ENCODE measurements at places on chromosomes 12 and 14. TPM values are rescaled to one million over a fixed set of nuclear protein-coding genes. Genes with fewer than 3 reads are reported as not detected.
A peak's percentile ranks its signal among the peaks of the same experiment; 100 is the strongest.

DNA sequence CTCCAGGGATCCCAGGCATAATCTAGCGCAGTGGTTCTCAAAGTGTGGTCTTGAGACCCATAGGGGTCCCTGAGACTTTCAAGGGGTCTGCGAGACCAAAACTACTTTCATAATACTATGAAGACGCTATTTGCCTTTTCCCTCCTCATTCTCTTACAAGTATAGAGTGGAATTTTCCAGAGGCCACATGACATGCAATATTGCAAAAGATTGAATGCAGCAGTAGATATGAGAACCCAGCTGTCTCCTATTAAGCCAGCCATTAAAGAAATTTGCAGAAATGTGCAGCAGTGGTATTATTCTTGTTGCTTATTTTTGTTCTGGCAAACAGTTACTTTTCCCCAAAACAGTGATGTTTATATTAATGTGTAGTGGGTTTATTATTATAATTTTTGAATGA lies 62.8 kb downstream of the VWF start:
- no peak for DNase-seq

GRCh38 chr12:114918535-114919233 lies 234.7 kb upstream of the TBX3 start:
- DNase-seq, result no peak

The SLC17A8 gene
- 0.06 TPM for polyA plus RNA-seq

- DNase-seq, result no peak
Measured at GRCh38 chr12:19038209-19038608, 91.3 kb upstream of the PLEKHA5 start.

GRCh38 chr14:100587086-100587762 lies at the start of gene BEGAIN:
Gene BEGAIN (minus strand): TSS chr14:100587417. CDS start chr14:100587290, 127 bp downstream.
- DNase-seq, result no peak

DNA sequence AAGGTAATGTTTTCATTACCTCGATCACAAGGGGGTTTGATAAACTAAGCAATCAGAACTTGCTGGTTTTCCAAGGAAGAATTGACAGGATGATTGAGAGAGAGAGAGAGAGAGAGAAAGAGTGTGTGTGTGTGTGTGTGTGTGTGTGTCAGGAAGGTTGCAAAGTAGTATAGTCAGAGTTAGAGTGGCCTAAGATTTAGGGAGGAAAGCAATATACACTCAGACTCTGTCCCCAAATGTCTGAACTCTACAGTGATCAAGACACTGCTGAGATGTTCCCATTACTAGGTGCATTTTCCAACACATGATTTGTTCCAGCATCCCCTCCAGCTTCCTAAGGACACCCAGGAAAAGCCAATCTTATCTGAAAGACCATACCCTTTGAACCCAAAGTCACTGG lies 1074.1 kb downstream of the BCL11B start:
- no peak for DNase-seq

DNA sequence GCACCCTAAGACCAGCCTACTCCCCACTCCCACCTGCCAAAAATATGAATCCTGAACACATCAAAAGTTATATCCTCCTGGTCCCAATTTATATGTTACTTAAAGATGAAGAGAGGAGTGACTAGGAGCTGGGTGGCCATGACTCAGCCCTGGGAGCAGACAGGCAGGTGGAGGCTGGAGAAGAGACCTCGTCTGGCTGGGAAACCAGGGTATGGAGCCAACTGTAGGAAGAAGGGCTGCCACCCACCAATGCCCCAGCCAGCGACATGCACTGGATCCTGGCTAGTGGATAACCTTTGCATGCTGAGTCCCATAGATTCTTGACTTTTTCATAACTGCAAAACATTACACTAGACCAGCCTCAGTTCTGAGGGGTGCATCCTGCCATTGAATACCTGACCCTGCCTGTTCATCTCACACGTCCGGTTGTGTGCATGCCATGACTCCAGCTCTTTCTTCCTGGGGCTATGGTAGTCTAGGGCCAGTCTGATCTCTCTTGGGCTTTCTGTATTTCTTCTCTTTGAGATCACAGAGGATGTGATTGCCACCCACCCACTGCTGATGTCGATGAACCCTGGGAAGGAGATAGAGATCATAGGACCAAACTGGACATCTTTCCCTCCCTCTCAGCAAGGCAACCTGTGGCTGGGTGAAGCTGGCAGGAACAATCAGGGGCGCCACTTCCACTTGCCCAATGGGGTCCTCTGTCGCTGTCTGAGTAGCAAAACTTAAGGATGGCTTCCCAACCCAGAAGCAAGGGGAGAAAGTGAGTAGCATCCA lies 69.6 kb upstream of the DDX11 start:
- no peak for DNase-seq

The ARMH4 gene
- polyA plus RNA-seq, result 6.8 TPM

The PMCH gene
- 0.42 TPM for polyA plus RNA-seq

- DNase-seq, result no peak
Measured at GRCh38 chr14:32507029-32507984, 178.2 kb downstream of the AKAP6 start.

The NOVA1 gene
- 13.2 TPM for polyA plus RNA-seq

DNA sequence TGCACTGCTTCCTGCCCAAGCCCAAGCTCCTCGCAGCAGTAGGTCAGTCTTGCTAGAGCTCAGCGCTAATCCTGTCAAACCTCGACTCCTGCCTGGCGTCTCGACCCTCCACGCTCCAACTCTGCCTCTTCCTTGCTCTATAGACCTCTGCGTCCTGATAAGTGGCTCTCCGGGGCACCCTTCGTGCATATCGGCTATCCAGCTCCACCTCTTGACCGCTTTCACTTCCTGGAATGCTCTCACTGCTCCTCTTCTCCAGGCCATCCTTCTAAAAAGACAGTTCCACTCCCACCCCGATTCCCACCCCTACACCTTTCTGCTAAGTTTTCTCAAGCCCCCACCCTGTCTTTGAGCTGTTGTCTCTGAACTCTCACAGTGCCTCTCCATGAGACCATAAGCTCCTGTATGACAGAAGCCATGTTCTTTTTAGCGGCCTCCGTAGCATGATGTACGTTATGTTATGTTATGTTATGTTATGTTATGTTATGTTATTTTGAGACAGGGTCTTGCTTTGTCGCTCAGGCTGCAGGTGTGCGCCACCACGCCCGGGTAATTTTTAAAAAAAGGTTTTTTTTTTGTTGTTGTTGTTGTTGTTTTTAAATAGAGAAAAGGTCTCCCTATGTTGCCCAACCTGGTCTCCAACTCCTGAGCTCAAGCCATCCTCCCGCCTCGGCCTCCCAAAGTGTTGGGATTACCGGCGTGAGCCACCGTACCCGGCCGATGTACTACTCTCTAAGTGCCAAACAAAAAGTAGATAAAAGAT lies 601 bp downstream of the COX14 start:
- no peak for DNase-seq

DNA sequence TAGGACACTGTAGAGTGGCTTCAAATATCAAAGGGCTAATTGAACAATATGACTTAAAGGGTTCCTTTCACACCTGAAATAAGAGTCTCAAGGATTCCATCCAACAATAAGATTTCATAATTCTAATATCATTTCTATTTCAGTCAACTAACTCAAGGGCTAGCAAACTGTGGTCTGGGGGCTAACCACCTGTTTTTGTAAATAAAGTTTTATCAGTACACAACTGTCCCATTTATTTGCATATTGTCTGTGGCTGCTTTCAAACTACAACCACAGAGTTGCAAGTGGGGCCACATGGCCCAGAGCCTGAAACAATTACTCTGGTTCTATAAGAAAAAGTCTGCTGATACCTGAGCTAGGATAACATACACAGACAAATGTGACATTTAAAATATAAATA lies 29.1 kb downstream of the MED13L start:
- DNase-seq, result no peak

GRCh38 chr12:76940671-76941445 lies 62.0 kb upstream of the CSRP2 start:
- no peak for DNase-seq

The AREL1 gene
- polyA plus RNA-seq, result 17.4 TPM

The ACRBP gene
- polyA plus RNA-seq, result 2.0 TPM

- no peak for DNase-seq
Measured at GRCh38 chr12:124648710-124649384, 81.4 kb upstream of the NCOR2 start.

The MORN3 gene
- 0.34 TPM for polyA plus RNA-seq

- DNase-seq, result no peak
Measured at GRCh38 chr14:22472935-22473854, 115.8 kb downstream of the DAD1 start.

- no peak for DNase-seq
Measured at GRCh38 chr12:49763006-49763591, 21.7 kb downstream of the TMBIM6 start.

- DNase-seq, result no peak
Measured at GRCh38 chr12:41287500-41288141, 99.5 kb downstream of the PDZRN4 start.

DNA sequence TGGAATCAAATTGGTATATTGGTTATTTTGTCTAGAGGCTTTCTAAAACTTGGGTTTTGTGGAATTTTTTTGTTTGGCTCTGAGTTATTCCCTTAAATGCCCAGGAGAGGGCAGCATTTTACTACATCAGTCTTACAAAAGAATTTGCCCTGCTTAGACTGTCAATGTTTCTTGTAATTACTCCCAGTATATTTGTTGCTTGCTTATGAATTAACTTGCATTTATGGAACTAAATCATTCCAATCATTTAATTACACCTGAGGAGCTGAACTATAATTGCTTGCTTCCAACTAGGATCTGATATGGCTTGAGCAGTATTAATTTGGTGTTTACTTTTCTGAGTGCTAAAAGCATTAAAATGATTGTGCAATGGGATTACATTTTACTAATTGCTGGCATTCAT lies 48.7 kb downstream of the MIPOL1 start:
- DNase-seq, result peak; percentile 6

GRCh38 chr12:94718114-94718513 lies 67.8 kb upstream of the TMCC3 start:
- DNase-seq, result no peak

The ASB2 gene
- polyA plus RNA-seq, result 38.2 TPM

DNA sequence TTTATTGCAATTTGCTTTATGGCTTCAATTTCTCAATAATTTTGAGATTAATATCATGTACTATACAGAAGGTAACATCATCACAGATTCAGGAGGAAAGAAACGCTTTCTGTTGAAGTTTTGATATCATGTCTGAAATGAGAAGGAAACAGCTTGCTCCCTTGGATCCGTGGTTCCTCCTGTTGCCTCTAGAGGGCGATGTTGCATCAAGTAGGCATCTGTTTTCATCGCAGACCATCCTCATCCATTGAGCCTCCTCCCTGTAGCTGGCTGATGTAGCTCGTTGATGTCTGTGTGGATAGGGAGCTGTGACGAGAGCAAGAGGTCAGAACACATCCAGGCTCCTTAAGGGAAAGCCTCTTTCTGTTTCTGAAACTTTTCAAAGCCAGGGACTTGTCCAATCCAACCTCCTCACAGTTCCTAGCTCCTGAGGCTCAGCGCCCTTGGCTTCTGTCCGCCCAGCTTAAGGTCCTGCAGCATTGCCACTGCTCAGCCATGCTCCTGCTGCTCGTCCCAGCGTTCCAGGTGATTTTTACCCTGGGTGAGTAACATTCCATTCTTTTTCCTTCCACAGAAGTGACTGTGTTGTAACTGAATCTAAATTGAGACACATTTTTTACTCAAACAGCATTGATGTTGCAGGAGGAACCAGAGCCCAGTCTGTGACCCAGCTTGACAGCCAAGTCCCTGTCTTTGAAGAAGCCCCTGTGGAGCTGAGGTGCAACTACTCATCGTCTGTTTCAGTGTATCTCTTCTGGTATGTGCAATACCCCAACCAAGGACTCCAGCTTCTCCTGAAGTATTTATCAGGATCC lies 304.8 kb upstream of the OR4E1 start:
- no peak for DNase-seq

The AQP2 gene
- not detected for polyA plus RNA-seq

The NELL2 gene
- polyA plus RNA-seq, result 0.35 TPM

- DNase-seq, result no peak
Measured at GRCh38 chr14:98612434-98613200, 659.4 kb downstream of the BCL11B start.

DNA sequence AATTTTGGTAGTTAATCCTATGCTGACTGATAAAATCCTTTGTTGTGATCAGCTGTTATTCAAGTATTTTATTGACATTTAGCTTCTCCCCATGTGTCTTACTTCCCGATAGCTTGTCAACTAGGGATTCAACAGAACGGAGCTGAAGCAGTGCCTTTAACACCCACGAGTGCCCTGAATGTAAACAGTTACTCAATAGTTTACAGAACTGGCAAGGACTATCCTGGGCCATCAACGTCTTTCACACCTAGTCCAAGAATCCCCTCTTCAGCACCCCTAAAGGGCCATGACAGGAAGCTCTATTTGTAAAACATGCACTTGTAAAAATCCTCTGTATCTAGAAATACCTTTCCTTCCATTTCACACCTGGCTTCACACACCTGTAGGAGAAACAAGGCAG lies 45.3 kb downstream of the SETD3 start:
- no peak for DNase-seq

DNA sequence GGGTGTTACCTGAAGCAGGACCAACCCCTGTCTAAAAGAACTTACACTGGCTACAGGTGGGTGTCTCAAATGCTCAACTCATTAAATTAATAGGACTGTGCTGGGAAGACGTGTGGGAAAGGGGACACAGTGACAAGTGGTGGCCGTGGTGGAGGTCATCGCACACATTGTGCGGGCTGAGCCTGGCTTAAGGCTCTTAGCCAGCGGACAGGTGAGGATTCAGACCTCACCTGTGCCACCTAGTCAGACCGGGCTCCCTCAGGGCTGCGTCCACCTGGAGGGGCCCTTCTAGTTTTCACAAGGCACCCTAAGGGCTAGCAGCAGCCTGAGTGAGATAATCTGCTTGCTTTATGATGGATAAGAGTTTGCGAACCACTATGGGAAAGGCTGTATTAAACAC lies 125.2 kb upstream of the FKBP4 start:
- no peak for DNase-seq

The RDH5 gene
- 31.3 TPM for polyA plus RNA-seq

GRCh38 chr12:38892087-38892786 lies 13.2 kb downstream of the CPNE8 start:
- no peak for DNase-seq

The TMEM116 gene
- polyA plus RNA-seq, result 10.5 TPM

The PARPBP gene
- 5.4 TPM for polyA plus RNA-seq

The PTPRB gene
- polyA plus RNA-seq, result 12.7 TPM

The SPTB gene
- 178 TPM for polyA plus RNA-seq

All from forelimb muscle (tissue), 1 donor.